ENCODE measurements at places on chromosomes 16 and 17.

- DNase-seq = peak; percentile 58
Observed at GRCh38 chr17:78789663-78790181, 7.6 kb upstream of the CYTH1 start.

DNA sequence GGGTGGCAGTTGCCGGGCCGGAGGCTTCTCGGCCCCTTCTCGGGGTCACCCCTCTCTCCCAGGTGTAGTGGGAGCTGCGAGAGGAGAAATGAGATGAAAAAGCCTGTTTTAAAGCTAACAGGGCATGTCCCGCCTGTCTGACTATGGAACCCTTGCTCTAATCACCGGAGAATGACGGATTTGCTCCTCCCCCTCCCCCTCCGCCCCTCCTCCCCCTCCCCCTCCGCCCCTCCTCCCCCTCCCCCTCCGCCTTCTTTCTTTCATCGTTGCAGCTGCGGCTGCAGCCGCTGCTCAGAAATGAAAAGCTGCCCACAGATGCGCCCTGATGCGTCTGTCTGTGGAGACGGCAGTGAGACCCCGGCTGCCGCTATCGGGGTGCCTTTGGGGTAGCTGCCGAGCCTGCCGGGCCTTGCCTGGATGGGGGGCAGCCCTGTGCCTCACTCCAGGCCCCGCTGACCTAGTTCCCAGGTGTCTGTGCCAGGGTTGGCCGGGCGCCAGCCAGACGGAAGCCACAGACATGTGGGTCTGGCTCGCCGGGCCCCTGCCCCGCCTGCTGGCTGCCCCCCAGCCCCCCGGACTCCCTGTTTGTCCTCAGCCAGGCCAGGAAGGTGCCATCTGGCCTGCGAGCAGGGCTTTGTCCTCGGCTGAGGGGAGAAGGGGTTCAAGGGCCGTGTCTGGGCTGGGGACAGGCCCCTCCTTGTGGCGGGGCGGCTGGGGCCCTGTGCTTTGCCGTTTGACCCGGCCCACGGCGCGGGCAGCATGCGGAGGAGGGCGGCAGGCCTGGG lies 37.7 kb downstream of the GINS2 start:
- DNase-seq = no peak

GRCh38 chr16:28326881-28327610 lies 34.7 kb downstream of the SBK1 start:
- peak; percentile 57 for DNase-seq

DNA sequence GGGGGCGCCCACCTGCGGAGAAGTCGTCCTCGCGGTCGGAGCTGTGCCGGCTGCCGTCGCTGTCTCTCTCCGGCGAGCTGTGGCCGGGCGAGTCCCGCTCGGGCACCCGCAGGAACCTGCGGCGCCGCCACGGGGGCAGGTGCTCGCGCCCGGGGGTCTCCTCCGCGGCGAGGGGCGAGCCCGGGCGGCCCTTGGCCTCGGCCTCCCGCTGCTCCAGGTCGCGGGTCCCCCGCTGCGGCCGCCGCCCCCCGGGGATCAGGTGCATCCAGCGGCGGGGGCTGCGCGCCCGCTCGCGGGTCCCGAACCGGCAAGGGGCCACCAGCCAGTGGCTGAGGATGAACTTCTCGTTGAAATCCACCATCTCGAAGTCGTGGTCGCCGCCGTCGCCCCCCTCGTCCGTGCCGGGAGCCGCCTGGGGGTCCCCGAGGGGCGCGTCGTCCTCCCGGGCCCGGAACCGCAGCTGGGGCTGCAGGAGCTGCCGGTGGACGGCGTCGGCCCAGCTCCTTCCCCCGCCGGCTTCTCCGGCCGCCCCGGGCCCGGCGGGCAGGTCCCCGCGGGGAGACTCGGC lies 41.4 kb upstream of the BHLHA9 start:
- DNase-seq = no peak

DNA sequence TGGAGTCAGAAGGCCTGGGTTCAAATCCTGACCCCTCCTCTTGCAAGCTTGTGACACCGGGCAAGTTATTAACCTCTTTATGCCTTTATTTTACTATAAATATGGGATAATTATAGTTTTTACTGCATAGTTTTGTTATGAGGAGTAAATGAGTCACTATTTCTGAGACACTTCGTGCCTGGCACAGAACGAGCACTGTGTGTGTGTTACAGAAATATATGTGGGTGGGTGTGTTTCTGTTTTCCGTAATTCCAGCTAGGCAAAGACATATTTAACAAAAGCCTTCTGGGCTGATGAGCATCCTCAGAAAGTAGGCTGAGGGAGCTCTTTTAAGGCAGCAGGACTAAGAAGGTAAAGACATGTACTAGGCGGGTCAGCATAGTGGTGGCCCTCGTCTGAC lies 417.9 kb downstream of the MAF start:
- no peak for DNase-seq

GRCh38 chr17:1164935-1165556 lies 14.7 kb downstream of the ABR start:
- no peak for DNase-seq

DNA sequence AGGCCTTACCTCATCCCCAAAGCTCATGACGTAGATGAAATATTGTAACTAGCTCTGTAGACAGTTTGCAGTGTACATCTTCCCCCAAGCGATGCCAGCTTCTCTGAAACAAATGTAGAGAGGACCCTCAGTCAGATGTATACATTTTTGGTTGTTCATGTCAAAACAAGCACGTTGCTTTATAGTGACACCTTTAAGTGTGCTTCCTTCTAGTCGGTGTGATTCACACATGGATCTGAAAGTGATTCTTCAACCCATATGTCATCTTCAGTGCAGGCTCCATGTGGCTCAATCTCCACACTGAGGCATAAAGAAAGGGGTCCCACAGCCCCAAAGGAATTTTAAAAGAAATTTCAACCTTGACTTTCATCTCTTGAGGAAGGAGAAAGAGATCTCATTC lies 30.9 kb upstream of the CLEC19A start:
- DNase-seq = no peak

DNA sequence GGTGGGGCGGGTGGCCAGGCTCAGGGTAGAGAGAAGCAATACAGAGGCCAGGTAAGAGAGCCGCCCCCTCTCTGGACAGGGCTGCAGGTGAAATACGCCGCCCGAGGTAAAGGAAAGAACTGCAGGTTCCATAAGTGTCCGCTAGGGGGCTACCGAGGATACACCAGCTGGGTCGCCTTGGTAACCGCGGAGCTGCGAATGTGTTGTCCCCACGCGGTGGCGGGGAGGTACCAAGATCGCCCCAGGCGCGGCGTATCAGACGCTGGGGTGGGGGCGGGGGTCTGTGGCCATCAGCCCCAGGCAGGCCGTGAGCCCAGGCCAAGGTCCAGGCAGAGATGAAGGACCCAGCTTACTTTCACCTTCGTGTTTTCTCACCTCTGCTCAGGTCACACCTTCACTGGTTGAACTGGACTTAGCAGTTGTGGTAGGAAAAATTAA lies 18.4 kb upstream of the ZFP90 start:
- peak; percentile 80 for DNase-seq

- no peak for DNase-seq
Observed at GRCh38 chr17:56316604-56317003, 163.3 kb downstream of the ANKFN1 start.

DNA sequence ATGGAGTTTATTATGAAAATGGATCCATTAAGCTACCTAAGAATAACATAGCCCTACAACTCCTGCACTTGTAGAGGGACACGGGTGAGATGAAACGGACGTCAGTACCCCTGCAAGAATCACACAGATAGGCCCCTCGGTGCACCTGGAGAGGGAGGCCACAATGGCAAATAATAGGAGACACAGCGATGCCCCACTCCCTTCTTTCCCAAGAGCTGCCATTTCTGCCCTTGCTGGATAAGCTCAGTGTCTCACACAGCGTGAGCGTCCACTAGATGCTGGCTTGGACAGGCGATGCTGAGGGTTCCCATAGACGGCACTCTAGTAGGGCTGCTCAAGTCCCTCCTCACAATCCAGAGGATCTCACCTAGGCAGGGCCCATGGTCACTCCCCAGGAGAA lies 67.8 kb downstream of the ADCY9 start:
- DNase-seq = no peak

DNA sequence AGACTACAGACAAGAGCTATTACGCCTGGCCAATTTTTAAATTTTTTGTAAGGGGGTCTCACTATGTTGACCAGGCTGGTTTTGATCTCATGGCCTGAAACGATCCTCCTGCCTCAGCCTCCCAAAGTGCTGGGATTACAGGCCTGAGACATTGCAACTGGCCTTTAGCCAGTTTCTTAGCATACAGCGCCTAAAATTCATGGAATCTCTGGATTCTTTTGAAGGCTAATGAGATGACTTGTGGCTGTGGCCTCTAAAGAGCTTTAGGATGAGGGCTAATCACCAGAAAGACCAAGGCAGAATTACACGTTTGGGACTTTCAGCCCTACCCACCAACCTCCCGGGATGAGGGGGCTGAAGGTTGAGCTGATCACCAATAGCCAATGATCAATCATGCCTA lies 34.6 kb downstream of the AKAP10 start:
- DNase-seq = no peak

DNA sequence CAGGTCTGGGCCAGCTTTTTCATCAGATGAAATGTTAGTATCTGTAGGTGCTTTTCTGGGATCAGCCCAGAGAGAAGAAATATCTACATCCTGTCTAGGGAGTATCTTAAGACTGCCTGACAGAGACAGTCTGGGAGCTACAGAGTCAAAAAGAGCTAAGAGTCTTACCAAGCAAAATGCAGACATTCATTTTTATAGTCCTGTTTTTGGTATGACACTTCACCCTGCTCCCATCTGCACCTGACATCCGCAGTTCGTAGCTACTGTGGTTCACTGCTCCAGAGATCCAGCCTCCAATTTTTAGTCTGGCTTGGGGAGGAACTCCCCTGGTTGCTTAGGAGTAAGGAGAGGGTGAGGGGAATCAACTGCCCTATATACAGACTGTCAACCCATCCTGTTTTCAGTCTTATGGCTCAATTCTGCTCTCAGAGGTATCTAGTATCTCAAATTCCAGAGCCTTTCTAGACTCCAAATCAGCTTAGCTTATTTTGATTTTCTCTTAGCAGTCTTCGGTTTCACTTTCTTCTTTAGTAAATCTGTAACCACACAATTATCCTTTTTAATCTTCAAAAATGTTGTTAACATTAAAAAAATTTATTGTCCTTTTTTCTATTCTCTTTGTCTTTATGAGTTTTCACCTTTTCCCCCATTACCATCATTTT lies 97.8 kb downstream of the TMEM100 start:
- DNase-seq = no peak

GRCh38 chr16:87172632-87173031 lies 144.6 kb downstream of the C16orf95 start:
- DNase-seq = no peak

GRCh38 chr17:33205552-33205951 lies 87.5 kb downstream of the ASIC2 start:
- no peak for DNase-seq

DNA sequence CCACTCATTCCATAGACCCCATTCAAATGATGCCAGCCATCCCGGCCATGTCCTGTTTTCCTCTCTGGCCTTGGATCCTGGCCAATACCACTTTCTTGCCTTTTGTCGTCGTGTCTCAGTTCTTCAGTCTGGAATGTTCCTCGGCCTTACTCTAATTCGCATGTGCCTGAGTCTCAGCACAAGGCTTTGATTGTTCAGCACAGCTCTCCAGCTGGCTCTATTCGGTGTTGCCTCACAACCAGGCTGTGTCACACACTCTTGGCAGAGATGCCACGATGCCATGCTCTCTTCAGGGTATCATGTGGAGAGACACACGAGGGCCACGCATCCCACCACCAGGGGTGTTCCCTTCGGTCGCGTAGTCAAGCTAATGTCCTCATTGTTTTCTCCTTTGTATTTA lies 1.8 kb upstream of the VPS4A start:
- no peak for DNase-seq
